Activated naive CD8-positive, alpha-beta T cell treated with anti-CD3 and anti-CD28 coated beads, Interleukin-2, amount 10 ng/mL, durations not matched to agents 7 days and 5 days (primary cell): ENCODE measurements at places on chromosomes 2 and 18. TPM values are rescaled to one million over a fixed set of nuclear protein-coding genes. Genes with fewer than 3 reads are reported as not detected.

- no peak for DNase-seq
These were observed 23.8 kb downstream of the NABP1 start for GRCh38 chr2:191701696-191702095.

- no peak for DNase-seq
These were observed 71.6 kb downstream of the RRM2 start for GRCh38 chr2:10193851-10194820.

DNA sequence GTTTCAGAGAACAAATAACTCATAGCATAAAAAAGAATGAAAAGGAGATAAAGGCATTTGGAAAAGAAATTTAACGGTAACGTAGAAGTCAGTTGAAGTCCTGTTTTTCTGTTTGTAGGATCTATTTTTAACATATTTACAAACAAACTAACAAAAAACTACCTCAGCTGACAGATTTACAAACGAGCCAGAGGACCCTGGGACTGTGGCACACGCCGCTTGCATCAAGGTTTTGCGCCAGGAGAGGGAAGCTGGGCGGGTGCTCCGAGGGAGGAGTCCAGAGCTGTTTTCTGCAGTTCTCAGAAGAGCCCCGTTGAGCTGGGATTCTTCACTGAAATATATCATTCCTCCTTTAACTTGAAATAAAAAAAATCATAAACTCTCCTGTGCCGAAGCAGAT, 13.6 kb upstream of the TMEM18 start:
- DNase-seq = no peak

- no peak for DNase-seq
These were observed 22.6 kb upstream of the PGAP1 start for GRCh38 chr2:196949116-196949515.

GRCh38 chr2:2057125-2057721, 273.9 kb downstream of the MYT1L start:
- DNase-seq = peak; percentile 74

SFT2D3 gene
- 7.5 TPM for total RNA-seq

BOLL gene
- not detected for total RNA-seq
